ENCODE measurements at places on chromosomes 7 and 10.

DNA sequence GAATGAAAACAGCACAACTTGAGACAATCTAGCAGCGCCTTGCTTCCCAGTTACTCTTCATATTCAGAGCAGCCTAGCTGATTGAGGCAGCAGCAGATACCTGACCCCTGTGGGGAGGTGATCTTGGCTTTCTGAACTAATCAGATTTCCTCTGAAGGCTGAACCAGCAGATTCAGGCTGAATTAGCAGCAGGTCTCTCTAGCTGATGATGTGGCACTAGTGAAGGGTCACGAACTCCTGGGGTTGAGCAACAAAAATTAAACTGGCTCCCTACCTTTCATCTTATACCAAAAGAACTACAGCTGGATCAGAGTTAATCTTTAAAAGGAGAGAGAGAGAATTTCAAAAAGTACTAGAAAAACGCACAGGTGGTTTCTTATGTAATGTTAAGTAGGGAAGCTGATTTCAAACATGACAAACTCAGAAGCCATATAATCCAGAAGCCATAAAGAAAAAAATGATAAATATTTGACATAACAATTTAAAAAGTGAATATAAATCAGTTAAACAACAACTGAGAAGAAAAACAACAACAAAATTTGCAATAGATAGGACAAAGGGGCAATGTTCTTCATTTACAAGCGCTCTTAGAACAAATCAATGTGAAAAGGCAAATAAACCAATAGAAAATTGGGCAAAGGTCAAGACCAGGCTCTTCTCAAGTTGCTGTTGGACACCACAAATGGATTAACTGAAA lies 13.5 kb downstream of the SLC25A13 start:
- no peak for DNase-seq

- DNase-seq: no peak
Measured at GRCh38 chr10:7186387-7187018, 224.3 kb downstream of the SFMBT2 start.

GRCh38 chr7:94348142-94348541 lies 46.6 kb upstream of the COL1A2 start:
- DNase-seq: no peak

GRCh38 chr7:17070231-17070708 lies 188.5 kb upstream of the AGR3 start:
- DNase-seq: no peak

DNA sequence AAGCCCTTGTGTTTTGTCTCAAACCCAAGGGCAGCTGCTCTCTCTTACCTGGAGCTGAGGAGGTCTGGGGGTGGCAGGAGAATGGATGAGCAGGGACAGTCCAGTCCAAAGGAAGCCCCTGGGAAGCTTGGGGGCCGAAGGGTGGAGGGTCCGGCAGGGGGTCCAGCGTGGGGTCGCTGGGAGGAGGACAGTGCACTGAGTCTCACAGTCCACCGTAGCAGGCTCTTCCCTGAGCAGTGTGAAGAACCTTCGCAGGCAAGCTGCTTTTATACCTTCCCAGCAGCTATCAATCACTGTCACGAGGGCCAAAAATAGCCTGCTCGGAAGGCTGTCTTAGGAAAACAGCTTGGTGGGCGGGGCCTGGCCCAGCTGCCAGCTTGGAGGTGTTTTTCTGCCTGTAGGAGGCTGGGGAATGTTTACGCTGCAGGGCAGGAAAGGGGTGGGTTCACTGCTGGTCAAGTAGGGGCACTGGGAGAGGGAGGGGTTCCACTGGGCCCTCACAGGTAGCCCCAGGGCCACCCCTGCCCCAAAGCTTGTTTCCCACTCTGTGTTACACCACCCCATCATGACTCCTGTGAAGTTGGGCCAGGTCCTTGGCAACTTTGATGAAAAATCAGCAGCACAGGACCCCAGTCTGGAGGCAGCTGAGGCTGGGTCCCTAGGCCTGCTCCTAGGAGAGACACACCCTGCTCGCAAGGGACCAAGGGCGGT lies at the start of gene DEPP1:
DEPP1 (minus strand) TSS at position 240 of the 711 bp plus-strand sequence. CDS start 779 bp downstream, outside the sequence.
- DNase-seq: no peak

- no peak for DNase-seq
Measured at GRCh38 chr7:30175636-30176147, 40.9 kb downstream of the MTURN start.

DNA sequence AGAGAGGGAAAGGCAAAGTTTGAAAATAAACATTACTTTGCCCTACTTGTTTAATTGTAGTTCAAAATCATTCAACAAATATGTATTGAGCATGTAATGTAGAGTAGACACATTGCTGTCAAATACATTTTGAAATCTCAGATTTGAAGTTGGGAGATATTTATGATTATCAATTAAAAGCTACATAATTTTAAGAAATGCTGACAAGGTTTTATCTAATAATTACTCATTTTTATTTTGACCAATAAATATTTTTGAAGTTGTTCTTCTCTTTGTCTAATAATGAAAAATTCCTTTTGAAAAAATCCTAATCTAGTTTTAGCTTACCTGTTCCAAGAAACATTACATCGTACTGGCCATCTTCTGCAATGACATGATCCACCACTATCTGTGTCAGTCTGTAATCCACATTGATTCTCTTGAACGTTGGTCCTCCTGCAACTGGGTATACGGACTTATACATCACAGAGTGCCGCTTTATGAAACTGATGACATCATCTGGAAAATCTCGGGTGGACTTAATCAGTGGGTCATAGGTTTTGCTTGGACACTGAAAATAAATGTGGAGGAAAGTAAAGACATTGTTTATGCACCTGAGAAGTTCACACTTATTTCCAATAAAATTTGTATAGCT lies 164.7 kb downstream of the SEMA3D start:
- no peak for DNase-seq

DNA sequence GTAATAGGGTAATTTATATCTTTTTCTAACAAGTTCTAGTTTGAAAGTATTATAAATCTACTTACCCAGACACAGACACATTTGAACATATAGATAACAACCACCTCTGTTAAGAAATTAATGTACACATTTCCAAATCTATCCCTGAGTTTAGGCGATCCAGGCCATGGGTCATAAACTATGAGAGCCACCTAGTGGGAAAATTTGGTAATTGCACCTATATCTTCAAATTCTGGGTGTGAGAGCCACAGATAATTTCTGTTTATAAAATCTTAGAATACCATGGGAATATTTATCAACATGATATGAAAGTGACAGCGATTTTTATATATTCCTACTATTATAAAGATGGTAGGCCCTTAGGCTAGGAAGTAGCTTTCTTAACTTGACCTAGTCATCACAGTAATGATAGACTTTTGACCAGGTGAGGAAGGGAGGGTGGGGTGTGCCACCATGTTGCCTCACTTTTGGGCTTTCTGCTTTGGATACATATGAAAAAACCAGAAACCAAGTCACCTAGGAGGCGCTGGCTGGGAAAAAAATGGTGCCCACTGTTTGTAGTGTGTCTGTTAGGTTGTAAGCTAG lies 8.0 kb upstream of the EPHA1 start:
- no peak for DNase-seq

DNA sequence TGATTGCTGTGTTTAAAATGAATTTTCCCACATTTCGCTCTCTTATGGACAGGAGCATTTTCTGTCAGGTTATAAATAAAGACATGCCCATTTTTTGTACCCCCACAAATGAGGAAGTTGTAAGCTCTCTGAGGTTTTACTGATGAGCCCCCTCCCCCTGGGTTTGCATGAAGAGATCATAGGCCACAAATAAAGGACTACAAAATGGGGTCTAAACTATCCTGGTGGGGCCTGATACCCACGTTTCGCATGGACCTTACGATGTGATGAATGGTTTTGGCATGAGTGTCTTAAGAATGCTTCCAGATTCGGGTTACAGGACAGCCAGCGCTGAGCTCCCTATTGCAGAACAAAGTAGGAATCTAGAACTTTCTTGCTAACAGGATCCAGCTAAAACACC lies 5.8 kb downstream of the IKZF1 start:
- peak; percentile 32 for DNase-seq

DNA sequence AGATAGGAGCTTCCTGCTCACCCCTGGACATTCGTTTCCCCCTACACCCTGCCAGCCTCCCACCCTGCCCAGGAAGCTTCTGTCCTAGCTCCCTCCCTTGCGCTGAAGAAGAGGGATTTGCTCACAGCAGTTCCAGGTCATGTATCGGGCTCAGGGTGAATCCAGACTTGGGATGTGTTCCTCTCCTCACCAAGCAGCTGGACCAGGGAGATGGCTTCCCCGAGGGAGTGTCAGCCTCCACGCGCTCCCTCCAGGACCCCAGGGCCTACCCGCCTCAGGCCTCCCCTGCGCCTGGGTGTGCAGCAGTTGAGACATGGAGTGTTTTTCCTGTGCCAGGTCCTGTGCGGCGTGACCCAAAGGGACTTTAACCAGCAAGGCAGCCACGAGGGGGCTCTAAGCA lies 435.6 kb upstream of the FOXK1 start:
- no peak for DNase-seq

GRCh38 chr10:128047351-128047750 lies 78.9 kb downstream of the MKI67 start:
- peak; percentile 46 for DNase-seq

DNA sequence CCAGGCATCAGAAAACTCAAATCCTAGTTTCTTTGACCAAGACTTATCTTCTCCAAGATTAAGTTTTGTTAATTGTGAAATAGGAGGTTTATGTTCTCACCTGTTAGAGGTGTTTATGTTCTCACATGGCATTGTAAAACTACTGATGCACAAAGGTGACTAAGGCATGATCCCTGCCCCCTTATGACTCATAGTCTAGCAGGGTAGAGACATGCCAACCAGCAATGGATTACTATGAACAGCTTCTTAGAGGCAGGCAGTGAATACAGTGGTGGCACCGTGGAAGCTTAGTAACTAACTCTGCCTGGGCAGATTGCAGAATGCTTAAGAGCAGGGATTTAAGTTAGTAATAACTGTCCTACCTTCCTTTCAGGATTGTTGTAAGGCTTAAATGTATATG lies 400.9 kb downstream of the SORCS3 start:
- DNase-seq: no peak

DNA sequence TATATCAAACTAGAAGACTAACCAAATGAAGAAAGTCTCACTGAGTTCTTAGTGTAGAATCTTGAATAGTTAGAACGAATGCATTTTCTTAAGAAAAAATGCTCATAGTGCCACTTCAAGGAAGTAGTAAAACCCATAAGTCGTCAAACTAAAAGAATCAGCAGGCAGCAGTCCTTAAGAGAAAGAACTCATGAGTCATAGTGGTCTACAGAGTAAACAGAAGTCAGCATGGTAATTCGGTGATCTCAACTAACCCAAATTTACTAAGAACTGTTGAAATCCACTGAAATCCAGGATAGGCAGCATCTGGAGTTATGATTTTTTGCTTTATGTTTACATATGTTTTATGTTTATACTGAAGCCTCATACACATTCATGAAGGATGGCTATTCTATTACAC lies 256.2 kb downstream of the LHFPL3 start:
- no peak for DNase-seq

DNA sequence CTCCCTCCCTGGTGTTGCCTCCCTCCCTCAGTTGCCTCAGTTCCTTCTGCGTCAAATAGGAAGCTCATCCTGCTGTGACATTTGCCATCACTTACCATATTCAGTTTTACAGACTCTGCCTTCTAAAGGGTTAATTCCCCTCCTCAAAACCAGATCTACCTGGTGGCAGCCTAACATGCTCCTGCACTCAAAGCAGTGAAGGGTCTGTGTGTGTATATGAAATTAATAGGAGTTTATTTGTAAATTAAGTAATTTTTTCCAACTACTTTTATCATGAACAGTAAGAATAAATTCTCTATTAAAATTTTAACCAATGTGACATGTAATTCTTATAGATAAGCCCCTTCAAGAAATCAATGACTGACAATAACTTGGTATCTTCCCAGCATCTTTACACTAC lies 158.6 kb upstream of the INSYN2A start:
- DNase-seq: no peak

DNA sequence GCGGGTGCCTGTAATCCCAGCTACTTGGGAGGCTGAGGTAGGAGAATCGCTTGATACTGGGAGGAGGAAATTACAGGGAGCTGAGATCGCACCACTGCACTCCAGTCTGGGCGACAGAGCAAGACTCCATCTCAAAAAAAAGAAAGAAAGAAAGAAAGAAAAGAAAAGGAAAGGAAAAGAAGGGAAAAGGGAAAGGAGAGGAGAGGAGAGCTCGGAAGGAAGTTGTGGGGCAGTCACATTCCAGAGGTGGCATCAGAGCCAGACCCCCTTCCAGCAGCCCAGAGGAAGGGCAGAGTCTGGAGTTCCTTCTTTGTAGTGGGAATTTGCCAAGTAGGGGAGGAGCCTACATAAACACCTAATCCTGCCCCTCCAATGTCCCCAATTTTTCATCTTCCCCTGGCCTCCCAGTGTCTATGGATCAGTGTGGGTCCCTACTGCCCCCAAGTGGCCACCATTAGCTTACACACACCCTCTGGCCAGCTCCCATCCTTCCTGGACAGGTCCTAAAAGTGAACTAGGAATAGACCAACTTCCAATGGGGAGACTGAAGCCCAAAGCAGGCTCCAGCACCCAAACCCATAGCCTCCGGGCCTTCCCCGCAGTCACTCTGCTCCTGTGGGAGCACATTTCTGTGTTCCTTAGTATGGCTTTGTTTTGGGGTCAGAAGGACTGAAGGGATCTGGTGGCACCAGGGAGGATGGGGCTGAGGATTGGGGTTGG lies 39.6 kb upstream of the HSPB1 start:
- DNase-seq: peak; percentile 51

- no peak for DNase-seq
Measured at GRCh38 chr10:71909399-71910083, 54.7 kb upstream of the CHST3 start.

GRCh38 chr10:47111329-47111862 lies 188.6 kb upstream of the GDF10 start:
- no peak for DNase-seq

DNA sequence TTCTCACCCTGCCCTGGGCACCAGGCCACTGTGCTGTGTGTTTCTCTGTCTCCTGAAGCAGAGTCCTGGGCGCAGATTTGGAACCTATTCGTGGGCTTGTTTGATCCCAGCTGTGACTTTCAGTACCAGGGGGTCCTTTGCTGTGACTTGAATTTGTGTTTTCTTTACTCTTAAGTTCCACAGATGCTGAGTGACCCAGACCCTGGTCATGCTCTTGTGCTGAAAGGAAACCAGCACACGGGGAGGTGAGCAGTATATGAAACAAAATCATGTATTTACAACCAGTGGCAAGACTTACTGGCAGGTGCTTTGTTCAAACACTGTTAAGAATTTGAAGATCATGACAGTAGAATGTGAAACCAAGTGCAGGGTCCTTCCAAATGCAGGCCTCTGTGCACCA lies 89.2 kb upstream of the PRSS58 start:
- no peak for DNase-seq

DNA sequence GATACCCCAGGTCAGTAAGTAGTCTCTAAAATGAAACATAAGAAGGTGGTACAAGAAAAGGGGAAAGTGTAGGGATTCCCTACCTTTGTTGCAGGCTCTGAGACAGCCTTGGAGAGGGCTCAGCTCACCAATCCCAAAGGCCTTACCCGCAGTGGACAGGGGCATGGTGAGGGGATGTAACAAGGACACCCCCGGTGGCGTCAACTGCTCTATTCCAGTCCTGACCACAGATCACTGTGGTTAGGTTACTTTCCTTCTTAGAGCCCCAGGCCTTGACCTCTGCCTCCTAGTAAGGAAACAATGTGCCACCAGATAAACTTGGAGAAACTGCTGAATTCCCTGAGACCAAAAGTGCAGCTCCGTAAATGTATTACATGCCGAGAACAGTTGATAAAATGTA lies 17.5 kb downstream of the PLXNA4 start:
- DNase-seq: no peak

- no peak for DNase-seq
Measured at GRCh38 chr7:38427279-38427955, 154.0 kb upstream of the TARP start.
